LNCaP clone FGC (cell line): ENCODE measurements at places on chromosomes 7 and 10.

DNA sequence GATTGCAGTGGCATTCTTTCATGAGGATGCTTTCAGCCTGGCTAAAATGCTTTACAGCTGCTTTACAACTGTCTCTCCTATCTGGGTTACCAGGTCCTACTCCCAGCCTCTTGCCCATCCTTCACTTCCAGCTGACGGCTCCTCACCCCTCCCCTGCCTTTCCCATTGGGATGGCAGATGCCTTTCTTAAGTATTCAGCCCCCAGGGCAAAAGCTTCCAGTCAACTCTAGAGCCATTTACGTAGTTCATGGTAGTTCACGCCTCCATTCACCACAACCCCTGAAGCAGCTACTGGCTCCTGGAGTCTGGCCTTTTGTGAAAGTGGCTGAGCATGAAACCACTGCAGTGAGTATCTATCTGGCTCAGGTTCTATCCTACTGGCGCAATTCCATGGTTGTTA is 17.2 kb upstream of the BMPER start:
- DNase-seq, result no peak

DNA sequence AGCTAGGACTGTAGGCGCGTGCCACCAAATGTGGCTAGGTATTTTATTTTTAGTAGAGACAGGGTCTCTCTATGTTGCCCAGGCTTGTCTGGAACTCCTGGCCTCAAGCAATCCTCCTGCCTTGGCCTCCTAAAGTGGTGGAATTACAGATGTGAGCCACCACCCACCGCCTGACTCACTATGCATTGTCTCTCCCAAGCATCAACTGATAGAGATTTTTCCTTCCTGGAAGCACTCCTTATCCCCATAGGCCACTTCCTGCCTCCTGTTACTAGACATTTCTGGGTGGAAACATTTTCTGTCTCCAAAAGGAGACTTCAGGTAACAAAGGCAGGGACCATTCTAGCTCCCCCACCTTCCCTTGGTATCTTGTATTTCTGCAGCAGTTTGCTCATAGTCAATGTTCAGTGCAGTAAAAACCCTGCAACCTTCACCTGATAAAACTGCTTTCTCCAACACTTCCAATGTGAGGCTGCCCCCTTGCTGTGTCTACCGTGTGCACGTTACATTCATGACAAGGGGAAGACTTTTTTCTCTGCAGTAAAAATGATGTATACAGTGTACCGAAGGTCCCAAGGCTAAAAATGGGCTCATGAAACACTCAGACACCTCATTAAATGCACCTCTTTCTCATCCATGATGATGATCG is 84.9 kb downstream of the NHLRC2 start:
- no peak for DNase-seq

GRCh38 chr10:124294811-124295770 is 123.6 kb downstream of the OAT start:
- no peak for DNase-seq

DNA sequence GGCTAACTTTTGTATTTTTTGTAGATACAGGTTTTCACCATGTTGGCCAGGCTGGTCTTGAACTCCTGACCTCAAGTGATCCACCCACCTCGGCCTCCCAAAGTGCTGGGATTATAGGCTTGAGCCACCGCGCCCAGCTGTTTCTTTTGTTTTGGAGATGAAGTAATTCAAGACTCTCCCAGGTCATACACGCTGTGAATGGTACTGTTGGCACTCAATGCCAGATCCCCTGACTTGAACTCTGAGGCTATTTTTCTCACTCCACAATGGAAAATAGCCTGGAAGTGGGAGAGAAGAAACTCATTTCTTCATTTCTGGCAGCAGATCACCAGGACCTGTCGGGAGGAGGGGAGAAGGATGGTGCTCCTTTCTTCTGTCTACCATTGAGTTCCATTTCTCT is 32.4 kb downstream of the BLVRA start:
- DNase-seq, result no peak

GRCh38 chr7:540997-541396 is 21.4 kb upstream of the PDGFA start:
- no peak for DNase-seq

- DNase-seq, result no peak
Measured at GRCh38 chr10:111984057-111984456, 199.5 kb downstream of the GPAM start.

- DNase-seq, result no peak
Measured at GRCh38 chr10:5461203-5461588, 38.2 kb downstream of the CALML5 start.

- no peak for DNase-seq
Measured at GRCh38 chr7:120837599-120837998, 20.3 kb downstream of the TSPAN12 start.

- no peak for DNase-seq
Measured at GRCh38 chr7:50768485-50769474, 13.9 kb downstream of the GRB10 start.

DNA sequence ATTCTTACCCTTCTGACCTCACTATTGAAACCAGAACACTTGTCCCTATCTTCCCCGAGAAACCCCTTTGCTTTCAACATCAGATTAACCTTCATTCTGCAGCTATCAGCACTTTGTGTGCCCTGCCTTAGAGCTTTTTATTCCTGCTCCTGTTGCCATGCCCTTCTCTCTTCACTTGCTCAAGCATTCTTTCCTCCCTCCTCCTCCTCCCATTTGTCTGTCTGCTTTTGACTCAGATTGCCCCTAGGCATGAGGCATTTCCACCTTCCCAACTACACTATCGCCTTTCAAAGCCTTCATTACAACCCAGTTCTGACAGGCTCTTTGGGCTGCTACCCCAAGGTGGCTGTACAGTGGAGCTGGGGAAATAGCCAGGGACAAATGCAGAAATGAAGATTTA is 143.3 kb downstream of the SLC25A13 start:
- no peak for DNase-seq

- no peak for DNase-seq
Measured at GRCh38 chr10:118311505-118311904, 30.6 kb downstream of the FAM204A start.

DNA sequence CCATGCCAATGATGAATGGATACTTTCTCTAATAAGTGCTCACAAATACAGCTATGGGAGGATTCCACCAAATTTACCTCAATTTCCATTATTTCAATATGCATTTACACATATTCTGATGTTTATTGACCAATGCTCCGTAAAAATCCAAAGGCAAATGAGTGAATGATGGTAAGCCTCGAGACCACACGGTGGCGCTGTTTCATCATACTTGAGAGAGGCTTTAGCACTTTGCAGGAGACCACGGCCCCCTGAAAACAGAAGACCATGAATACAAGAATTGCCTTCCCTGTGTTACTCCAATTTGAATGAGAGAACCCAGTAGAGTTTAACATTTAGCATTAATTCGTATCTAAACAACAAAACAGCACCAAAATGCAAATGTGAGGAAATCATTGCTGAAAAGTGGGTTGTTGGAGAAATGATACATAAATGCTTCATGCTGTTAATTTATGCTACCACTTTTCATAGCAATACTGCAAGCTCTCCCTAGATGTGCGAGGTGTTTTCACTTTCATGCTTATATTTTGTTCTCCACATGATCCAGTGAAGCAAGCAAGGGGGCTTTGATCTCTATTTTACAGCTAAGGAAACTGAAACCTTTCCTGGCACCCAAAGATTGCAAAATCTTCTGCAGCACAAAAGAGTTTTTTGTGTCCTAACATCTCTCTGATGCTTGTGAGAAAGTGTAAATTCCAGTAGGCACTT is 35.4 kb downstream of the TRIL start:
- DNase-seq, result peak; percentile 37

DNA sequence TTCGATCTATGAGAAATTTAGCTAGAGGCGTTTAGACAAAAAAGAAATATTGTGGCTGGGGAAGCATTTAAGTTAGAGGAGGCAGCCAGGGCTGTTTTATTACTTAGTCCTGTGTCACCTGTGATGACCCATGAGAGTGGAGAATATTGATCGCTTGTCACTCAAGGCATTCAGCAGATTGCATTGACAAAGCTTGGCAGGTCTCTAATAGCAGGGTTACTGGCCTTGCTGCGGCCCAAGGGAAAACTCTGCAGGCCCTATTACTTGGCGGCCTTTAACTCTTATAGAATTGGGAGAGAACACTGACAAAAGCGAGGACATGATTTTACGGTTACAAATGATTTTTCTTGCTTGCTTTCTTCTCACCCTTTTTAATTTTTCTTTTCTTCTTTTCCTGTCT is 473.5 kb downstream of the AUTS2 start:
- DNase-seq, result no peak

DNA sequence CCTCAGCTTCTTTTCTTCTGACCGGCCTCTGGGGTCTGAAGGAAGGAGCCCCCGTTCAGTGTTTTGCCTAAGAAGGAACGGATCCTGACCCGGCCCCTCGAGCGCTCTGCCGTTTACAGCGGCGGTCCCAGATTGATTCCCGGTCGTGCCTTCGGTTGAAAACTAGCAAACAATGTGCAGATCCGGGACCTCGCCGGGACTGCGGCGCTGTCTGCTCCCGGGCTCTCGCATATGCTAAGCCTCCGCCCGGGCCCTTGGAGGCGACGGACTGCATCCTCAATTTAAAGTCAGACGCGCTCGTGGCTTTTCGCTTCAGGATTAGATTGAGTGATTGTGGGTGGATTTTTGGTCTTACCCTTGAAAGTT is 559 bp downstream of the DBF4 start:
- no peak for DNase-seq

- DNase-seq, result no peak
Measured at GRCh38 chr7:151666886-151667285, 147.2 kb upstream of the RHEB start.

DNA sequence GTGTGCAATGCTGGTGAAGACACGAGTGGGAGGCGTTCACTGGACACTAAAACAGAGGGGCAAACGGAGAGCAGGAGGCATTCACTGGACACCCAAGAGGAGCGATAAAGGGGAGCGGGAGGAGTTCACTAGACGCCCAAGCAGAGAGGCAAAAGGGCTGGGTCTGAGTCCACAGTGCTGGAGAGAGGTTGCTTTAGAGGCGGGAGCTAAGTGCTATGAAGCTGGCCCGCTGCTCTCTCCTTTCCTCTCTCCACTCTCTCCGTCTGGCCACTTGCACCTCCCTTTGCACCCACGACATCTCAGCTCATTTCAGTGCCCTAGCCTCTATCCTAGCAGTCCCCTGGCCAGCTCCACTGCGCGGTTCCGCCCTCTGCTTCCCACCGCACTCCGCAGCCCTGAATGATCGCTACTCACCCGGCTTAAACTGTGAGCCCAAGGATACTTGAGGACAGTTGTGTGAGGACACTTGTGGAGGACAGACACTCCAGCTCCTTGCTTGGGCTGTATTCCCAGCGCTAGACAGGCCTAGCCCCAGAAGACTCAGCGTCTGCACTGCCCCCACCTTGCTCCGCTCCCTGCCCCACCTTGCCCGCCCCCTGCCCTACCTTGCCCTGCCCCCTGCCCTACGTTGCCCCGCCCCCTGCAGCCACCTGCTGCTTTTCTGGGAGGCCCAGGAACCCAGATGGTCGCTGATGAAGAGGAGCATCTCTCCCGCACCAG is 78.8 kb upstream of the CPXM2 start:
- no peak for DNase-seq

- no peak for DNase-seq
Measured at GRCh38 chr7:89780291-89780690, 374.0 kb upstream of the STEAP1 start.

GRCh38 chr7:6385110-6385781 is 62.5 kb downstream of the DAGLB start:
- DNase-seq, result peak; percentile 96

- DNase-seq, result no peak
Measured at GRCh38 chr7:18663321-18663720, 167.8 kb downstream of the HDAC9 start.

DNA sequence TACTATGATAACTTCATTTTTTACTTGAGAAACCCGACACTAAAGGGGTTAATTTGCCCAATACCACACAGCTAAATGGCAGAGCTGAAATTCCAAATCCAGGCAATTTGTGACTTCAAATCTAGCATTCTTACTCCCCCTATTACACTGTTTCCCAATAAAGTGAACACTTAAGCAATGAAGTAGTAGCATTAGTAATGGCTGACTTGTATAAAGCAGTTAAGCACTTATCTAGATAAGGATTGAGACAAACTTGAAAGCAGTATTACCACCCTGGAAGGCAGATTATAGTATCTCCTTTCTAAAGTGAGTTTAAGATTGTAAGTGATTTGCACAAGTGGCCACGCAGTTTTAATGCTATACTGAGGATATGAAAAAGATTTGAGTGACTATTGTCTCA is 39.3 kb downstream of the WASL start:
- no peak for DNase-seq

GRCh38 chr7:34939175-34939574 is 98.1 kb downstream of the DPY19L1 start:
- no peak for DNase-seq

GRCh38 chr7:148124477-148124876 is 466.1 kb upstream of the C7orf33 start:
- DNase-seq, result peak; percentile 25

GRCh38 chr10:108598320-108598695 is 1325.0 kb downstream of the XPNPEP1 start:
- DNase-seq, result no peak

DNA sequence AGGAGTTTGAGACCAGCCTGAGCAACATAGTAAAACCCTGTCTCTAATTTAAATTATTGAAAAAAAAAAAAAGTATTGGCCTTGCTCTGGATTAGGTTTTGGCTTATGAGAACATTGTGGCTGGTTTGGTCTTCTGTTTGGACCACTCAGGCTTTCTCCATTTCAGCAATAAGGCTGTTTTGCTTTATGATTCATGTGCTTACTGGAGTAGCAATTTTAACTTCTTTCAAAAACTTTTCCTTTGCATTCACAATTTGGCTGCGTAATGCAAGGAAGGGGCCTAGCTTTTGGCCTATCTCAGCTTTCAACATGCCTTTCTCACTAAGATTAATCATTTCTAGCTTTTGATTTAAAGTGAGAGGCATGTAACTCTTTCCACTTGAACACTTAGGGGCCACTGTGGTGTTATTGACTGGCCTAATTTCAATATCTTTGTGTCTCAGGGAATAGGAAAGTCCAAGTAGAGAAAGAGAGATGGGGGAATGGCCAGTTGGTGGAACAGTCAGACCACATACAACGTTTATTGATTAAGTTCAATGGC is 38.0 kb upstream of the SRPK2 start:
- DNase-seq, result no peak

- DNase-seq, result no peak
Measured at GRCh38 chr10:3418041-3418754, 245.6 kb upstream of the PITRM1 start.

DNA sequence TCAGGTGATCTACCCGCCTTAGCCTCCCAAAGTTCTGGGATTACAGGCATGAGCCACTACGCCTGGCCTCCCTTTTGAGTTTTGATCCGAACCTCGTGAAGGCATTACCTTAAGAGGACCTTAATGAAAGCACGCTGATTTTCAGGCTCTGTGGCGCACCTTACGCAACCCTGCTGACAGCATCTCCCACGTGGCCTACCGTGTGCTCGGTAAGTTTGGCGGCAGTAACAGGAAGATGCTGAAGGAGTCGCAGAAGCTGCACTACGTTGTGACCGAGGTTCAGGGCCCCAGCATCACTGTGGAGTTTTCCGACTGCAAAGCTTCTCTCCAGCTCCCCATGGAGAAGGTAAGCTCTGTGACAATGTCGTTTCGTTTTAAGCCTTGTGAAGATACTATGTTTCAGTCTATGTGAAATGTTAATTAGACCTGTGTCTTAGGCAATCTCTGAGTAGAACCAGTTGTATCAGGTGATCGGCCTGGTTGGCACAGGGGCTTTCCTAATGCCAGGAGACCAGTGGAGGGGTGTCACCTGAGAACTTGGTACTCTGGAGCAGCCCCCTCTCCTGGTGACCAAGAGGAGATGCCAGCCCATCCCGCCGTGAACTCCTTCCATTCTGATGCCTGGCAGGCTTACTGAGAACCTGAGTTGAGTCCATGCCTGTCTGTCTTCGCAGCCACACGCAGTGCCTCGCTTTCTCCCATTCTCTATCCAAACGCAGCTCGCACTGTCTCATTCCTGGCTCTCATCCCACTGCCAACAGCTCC is 43.5 kb downstream of the TRRAP start:
- DNase-seq, result no peak
